ENCODE measurements at places on chromosomes 2 and 18.
A peak's percentile ranks its signal among the peaks of the same experiment; 100 is the strongest.

GRCh38 chr2:200302940-200303727 is 3.4 kb upstream of the SPATS2L start:
- DNase-seq, result no peak

- no peak for DNase-seq
These were observed 396.5 kb downstream of the CCDC85A start for GRCh38 chr2:56580242-56580641.

DNA sequence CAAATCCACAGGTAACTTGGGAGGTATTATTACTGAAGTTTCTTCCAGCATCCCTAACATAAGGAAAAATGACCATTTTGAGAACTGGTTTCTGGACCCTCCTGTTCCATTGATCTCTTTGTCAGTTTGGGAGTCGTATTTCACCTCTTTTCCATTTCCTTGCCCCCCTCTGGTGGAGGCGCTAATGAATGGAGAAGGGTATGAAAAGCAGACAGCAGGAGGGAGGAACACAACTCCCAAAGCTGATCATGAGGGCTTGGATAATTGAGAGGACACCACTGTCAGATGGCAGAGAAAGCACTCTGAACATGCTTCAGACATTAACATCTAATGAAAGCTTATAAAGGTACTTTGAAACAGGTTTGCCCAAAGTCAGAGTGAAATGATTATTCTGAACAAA is 56.6 kb upstream of the TLK1 start:
- no peak for DNase-seq

DNA sequence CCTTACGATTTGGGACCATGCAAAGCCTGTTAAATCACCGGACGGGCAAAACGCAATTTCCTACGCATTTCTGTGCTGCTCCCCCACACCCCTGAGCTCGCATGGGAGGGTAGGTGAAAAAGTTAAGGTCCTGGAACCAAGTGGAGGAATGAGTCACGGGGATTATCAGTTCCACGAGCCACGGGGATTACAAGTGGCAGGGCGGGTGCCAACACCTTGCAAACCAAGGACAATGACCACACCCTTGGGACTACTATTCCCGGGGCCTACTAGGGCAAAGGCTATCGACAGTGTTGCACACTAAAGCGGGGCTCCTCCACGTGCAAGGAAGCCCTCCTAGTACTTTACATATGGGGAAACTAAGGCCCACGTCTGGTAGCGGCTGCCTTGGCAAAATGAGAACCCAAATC is 447 bp downstream of the RETSAT start:
- no peak for DNase-seq

GRCh38 chr2:226772389-226773179 is 27.0 kb downstream of the IRS1 start:
- DNase-seq, result no peak

- no peak for DNase-seq
These were observed 289.2 kb downstream of the ZNF521 start for GRCh38 chr18:25062720-25063119.

DNA sequence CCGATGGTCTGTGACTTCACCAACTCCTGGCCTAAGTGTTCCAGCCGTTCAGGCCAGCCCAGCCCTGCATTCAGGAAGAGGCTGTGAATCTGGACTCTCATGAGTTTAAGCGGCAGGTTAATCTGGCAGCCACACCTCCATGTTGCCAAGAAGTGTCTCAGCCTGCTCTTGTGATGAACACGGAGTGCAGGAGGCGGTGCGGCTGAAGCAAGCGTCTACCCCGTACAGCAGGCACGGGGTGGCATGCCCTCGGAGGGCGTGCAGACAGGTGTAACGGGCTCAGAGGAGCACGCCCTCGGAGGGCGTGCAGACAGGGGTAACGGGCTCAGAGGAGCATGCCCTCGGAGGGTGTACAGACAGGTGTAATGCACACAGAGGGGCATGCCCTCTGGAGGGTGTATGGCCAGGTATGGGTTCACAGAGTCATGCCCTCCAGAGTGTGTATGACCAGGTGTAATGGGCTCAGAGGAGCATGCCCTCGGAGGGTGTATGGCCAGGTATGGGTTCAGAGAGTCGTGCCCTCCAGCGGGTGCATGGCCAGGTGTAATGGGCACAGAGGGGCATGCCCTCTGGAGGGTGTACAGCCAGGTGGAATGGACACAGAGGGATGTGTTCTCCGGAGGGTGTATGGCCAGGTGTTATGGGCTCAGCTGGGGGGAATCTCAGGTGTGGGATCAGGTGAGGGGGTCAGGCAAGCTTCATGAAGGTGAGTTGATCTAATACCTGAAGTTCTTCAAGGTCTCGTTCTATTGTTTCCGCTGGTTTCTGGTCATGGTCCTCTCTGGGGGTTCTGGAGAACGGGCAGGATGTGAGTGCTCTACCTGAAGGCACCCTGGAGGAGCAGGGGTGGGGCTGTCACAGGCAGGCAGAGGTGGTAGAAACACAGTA is 22.6 kb downstream of the CROCC2 start:
- DNase-seq, result no peak

DNA sequence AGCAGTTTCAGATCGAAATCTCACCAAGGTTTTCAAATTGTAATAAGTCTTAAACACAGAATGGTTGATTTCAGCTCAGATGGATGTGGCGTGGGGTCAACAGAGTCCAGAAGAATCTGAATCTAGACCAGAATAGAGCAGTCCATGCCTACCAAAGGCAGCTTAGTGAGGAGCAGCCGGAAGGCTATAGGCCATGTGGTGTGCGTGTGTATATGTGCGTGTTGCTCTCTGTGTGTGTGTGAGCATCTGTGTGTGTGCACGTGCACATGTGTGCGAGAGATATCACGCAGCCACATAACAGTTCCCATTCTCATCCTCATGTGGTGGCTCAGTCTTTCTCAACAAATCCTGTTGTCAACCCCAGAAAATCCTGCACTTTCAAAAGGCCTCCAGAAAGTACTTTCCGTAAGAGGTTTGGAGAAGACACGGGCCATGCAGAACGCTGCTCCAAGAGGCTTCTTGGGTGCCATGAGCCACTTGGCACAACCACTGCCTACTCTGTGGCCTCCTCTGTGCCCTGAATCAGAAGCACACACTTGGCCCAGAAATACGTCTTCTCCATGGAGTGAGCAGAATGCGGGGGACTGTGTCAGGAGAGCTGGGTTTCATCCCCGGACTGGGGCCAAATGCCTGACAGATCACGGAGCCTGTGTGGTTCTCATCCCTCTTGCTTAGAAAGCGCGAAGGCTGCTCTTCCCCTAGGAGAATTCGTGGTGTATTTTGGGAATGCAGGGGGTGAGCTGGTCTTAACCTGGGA is 67.3 kb downstream of the ACKR3 start:
- no peak for DNase-seq

GRCh38 chr18:79104137-79104536 is 34.9 kb downstream of the ATP9B start:
- no peak for DNase-seq

GRCh38 chr18:71597219-71597618 is 946.9 kb downstream of the CBLN2 start:
- no peak for DNase-seq

GRCh38 chr18:61628085-61628484 is 264.7 kb downstream of the RNF152 start:
- no peak for DNase-seq

GRCh38 chr2:157421331-157421944 is 22.5 kb downstream of the CYTIP start:
- no peak for DNase-seq

DNA sequence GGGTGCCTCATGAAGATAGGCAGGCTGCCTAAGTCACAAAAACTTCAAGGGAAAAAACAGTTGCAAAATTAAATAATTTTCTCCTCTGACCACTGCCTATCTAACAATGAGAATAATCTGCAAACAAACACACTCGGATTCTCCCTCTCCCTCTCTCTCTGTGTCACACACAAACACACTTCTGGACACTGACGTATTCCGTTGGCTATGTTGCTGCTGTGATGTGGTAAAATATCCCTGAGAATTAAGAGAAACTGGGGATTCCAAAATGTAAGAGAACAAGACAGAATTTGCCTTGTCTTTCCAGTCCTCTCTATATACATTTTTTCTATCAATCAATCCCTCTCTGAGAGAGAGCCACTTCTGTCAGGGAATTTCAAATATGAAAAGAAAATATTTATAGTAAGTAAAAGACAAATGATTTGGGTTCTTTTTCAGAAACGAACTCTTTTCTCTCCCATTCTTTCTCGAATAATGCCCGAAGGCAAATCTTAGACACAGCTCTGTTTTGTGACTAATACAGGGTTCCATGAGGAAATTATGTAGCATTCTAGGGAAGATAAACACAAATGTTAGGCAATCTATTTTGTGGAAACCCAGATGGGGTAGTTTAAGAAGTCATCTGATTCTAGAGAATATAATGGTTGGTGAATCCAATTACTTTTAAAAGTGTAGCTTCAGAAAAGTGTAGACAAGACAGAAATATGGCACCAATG is 310.3 kb upstream of the CYP26B1 start:
- DNase-seq, result no peak

DNA sequence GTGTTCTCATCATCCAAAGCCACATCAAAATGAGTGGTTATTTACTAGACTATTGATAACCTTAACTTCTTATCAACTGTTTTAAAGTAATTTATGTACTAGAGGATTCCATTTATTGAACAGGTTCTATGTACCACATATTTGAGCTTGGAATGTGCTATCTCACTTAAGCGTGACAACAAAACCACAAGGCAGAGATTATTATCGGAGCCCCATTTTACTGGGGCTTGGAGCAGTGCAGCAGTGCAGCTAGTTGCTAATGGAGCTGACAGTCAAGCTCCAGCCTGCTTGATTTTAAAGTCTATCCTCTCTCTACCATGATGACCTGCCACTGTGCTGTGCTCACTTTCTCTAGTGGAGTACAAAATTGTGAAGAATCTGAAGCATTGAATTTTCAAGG is 24.6 kb downstream of the GCG start:
- no peak for DNase-seq

- no peak for DNase-seq
These were observed 218.3 kb downstream of the AGAP1 start for GRCh38 chr2:235712176-235712575.

GRCh38 chr2:11853197-11853588 is 106.8 kb downstream of the LPIN1 start:
- DNase-seq, result no peak

DNA sequence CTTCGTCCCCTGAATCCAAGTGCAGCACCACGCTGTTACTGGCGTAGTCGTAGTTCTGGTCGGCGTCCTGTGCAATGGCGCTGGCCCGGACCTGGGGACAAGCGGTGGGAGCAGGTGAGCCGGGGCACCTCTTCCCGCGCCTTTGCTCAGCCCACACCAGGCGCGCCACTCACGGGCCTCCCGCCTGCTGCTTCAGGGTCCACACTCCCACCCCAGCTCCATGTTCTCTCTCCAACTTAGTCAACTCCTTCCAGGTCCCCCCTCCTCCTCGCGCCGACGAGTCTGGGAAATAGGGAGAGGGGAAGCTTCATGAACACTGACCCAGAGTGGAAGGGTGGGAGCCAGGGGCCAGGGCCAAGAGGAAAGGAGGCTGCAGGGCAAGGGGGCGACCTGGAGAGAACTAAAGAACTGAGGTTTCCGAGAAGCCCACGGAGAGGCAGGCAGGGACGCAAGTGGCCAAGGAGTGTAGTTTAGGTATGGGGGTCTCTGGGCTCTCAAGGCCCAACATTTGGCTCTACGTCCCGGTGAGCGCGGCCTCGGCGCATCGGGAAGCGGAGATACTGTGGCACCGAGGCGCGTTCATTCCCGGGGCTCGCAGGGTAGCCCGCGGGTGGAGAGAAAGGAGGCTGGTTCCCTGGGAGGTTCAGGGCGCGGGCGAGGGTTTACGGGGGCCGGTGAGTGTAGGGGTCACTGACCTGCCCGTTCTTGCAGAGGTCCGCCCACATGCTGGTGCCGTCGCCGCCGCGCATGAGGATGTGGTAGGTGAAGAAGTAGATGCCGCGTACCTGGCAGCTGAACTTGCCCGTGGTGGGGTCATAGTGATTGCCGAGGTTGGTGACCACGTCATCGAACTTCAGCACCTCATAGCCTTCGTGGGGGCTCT is 1.4 kb downstream of the C1QL2 start:
- DNase-seq, result no peak

- DNase-seq, result no peak
These were observed 84.2 kb downstream of the SOCS6 start for GRCh38 chr18:70373042-70373519.

DNA sequence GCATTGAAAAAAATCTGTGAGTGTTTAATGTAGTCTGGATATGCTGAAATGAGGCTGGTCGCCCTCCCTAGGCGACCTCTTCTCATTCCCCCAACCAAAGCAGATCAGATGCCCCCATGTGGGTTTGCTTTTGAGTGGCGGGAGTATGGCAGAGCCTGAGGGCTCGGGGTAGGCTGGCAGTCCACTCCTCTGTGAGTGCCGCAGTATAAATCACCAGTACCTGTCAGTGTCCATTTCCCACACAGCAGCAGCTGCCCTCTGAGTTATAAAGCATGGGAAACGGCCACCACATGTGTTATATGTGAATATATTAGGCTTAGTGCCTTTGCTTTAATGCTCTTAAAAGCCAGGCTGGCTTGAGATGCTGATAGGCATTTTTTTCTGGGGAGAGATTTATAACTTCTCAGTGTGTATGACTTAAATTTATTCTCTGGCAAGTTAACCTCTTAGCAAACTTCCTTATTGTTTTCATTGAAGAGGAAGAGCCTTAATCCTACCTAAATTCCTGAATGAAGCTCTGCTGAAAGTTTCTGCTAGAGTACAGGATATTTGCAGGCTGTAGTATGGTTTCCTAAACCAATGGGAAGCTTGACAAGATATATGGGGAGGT is 3.8 kb downstream of the DCC start:
- DNase-seq, result no peak

DNA sequence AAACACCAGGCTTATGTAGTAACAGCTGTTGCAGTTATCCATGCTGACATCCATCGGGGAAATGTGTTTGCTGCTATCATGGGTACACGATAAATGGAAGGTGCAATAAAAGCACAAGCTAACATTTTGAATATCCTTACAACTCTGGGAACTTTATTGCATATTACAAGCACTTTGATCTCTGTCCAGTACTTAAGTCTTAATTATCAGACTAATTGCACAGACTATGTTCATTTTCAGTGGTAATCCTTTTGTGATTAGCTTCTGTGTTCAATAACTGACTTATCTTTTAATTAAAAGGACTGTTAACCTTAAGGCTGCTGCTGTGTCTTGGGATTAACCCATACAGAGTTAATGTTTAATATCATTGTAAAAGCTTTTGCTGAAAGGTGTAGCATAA is 101.4 kb upstream of the ATP5MC3 start:
- no peak for DNase-seq

DNA sequence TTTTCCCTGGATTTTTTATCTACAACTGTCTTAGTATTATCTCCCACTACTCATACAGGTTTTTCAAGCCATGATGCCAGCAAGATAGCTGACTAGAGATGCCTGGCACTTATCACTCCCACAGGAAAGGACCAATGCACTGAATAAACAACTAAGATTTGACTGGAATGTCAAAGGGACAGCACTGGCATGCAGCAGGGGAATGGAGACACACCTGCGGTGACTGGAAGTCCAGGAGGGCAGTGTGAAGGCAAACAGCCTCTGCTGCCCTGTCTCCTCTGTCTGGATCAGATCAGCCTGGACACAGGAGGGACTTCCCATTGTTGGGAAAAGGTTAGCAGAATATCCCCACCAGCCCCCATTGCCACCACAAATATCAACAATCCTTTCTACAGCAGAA is 85.1 kb downstream of the TMEM237 start:
- DNase-seq, result no peak

GRCh38 chr2:230824406-230824978 is 40.2 kb upstream of the ITM2C start:
- DNase-seq, result peak; percentile 48
